ENCODE measurements at places on chromosomes 3 and 15. TPM values are rescaled to one million over a fixed set of nuclear protein-coding genes. Genes with fewer than 3 reads are reported as not detected.

The SYNPR gene
- not detected for total RNA-seq

The VEPH1 gene
- 12.2 TPM for total RNA-seq

GRCh38 chr3:15051531-15051930, 13.6 kb downstream of the MRPS25 start:
- DNase-seq: no peak

- no peak for DNase-seq
These were observed 21.3 kb upstream of the NR2F2 start for GRCh38 chr15:96309143-96309660.

DNA sequence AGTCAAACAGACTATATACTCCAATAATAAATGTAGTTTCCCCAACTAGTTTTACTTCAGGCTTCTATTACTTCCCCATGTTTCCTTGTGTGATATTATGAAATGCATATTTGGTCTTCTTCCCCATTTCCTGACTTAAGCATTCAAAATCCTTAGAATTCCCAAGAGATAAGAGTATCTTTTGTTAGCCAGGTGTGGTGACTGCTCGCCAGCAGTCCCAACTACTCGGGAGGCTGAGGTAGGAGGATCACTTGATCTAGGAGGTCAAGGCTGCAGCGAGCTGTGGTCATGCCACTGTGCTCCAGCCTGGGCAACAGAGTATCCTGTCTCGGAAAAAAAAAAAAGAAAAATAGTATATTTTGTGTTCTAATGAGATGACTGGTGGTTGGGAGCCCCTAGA, 72.7 kb upstream of the UBE2E2 start:
- DNase-seq: no peak

The ECE2 gene
- total RNA-seq: not detected

The REC114 gene
- total RNA-seq: not detected

DNA sequence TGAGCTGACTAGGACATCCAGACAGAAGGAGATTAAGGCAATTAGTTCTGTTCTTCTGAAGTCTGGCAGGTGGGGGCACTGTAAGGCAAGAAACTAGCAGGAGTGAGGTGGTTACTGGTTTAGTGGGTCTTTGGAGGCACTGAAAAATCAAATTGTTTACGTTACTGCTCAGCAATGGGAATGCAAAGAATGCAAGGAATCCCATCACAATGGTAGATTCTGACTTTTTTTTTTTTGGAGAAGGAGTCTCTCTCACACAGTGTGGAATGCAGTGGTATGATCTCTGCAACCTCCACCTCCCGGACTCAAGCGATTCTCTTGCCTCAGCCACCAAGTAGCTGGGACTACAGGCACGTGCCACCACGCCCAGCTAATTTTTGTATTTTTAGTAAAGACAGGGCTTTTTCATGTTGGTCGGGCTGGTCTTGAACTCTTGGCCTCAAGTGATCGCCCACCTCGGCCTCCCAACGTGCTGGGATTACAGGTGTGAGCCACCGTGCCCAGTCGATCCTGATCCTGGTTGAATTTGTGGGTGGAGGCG, 16.4 kb downstream of the FAM107A start:
- DNase-seq: no peak

DNA sequence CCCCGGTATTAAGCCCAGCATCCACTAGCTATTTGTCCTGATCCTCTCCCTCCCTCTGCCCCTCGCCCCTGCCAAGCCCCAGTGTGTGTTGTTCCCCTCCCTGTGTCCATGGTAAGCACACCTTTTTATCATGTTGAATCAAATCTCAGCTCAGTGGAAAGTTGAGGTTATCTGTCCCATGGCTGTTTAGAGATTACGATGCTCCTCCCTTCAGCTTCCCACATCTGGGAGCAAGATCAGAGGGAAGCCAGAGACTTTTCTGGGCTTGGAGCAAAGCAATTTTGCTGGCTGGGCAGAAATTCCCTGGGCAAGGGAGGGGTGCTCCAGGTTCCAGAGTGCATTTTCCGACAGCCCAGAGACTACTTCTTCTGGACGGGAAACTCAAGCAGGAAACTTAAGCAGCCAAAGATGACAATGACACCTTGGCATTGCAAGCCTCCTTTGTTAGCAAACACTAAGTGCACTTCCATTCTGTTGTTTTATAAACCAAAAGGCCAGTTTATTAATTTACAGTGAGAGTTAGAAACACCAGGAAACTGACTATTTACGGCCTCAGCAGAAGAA, 104.5 kb downstream of the MESD start:
- DNase-seq: no peak

DNA sequence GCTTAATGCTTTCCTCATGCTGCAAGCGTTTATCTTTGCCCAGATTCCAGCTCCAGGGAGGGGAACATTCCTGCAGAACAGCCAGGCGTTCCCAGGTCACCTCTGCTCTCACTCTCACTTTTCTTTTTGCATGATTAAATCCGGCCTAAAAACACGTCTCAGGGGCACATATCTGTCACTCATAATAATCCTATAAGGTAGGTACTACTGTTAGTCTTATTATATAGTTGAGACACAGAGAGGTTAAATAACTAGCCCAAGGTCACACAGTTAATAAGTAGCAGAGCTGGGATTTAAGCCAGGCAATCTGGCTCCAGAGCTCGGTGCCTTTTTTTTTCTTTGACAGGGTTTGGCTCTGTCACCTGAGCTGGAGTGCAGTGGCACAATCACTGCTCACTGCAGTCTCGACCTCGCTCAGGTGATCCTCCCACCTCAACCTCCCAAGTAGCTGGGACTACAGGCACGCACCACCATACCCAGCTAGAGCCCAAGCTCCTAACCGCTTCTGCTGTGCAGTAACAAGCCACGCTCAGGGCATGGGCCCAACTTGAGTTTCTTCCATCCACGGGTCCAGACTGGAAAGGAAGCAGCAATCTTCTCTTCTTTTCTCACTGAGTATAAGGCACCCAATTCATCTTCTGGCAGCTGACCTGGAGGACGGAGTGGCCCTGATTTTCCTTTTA, 96.5 kb downstream of the LIPC start:
- no peak for DNase-seq

The CLEC3B gene
- total RNA-seq: 61.8 TPM

The PLA2G4E gene
- total RNA-seq: not detected

DNA sequence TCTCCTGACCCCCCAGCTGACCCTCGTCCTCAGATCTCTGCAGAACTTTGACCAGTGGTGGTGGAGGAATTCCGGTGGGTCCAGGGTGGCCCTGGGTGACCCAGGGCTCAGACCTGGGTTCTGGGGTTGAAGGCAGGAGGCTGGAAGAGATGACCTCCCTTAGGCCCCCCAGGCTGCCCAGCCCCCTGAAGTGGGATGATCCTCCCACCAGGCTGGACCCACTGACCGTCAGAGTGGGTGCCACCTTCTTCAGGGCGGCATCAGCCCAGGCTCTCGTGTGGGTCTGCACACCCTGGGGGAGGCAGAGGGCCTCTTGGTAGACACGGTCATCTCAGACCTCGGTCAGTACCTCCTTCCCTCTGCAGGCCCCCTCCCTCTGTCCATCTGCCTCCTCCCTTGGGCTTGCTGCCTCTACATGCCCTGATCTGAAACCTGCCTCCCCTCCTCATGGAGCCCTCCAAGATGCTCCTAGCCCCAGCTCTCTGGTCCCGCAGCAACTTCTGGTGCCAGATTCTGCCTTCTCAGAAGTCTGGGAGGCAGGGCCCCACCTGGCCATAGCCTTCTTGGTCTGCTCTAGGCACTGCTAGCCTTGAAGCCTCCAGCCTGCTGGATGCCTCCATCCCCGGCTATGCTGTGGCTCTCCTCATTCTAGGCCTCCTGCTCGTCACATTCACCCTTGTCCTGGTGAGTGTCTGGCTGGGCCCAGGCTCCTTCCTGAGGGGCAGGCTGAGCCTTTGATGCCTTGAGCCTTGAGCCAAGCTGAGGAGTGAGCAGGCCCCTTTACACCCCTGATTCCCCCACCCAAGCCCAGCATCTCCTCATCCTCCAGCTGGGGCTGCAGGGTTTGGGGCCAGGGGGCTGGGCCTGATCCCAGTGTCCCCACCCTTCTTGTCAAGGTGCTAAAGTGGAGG, 49.1 kb upstream of the CSPG4 start:
- no peak for DNase-seq

DNA sequence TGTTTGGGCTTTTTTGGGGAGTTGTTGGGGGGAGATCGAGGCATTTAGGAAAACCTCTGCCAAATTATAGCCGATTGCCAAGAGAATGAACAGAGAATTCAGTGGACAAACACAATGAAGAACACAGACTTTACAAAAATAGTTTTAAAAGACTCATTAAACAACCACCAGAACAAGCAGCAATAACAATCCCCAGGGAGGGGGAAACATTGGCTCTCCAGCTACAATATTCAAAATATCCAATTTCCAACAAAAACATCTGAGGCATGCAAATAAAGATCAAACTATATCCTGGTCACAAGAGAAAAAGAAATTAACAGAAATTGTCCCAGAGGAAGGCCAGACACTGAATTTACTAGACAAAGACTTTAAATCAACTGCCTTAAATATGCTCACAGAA, 24.5 kb upstream of the ANKRD28 start:
- no peak for DNase-seq

The MLF1 gene
- total RNA-seq: 23.8 TPM

DNA sequence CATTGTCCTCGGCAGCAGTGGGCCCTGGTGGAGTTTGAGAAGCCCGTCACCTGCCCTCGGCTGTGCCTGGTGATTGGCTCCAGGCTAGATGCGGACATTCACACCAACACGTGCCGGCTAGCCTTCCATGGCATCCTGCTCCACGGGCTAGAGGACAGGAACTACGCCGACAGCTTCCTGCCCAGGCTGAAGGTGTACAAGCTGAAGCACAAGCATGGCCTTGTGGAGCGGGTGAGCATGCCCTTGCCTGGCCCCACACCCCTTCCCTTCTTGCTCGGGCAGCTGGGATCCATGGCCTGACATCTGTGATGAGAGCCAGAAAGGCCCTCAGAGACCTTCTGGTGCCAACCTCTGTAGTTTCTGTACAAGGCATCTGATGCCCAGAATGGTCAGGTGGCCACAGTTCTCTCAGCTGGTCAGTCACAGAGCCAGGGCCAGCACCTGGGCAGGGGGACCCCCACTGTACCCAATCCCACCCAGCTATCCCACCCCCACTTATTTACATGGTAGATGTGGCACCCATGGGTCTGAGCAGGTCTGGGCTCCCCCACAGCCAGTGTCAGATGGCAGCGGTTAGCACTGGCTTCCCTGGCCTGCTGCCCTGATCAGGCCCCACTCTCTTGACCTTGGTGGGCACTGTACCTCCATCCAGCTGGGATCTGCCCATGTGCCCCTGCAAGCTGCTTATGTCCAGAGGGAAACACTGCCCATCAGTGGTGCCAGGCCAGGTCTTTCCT, 124.9 kb downstream of the DNAJB8 start:
- no peak for DNase-seq

DNA sequence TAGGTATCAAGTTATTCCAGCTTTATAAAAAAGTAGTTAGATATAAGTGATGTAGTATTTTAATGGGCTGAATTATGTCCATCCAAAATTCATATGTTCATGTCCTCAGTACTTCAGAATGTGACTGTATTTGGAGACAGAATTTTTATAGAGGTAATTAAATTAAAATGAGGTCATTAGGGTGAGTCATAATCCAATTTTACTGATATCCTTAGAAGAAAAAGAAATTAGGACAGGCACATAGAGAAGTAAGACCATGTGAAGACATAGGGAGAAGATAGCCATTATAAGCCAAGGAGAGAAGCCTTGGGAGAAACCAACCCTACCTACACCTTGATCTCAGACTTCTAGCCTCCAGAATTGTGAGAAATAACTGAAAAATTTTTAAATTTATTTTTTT, 30.3 kb downstream of the RAP2B start:
- no peak for DNase-seq

The NUP210 gene
- 0.29 TPM for total RNA-seq

DNA sequence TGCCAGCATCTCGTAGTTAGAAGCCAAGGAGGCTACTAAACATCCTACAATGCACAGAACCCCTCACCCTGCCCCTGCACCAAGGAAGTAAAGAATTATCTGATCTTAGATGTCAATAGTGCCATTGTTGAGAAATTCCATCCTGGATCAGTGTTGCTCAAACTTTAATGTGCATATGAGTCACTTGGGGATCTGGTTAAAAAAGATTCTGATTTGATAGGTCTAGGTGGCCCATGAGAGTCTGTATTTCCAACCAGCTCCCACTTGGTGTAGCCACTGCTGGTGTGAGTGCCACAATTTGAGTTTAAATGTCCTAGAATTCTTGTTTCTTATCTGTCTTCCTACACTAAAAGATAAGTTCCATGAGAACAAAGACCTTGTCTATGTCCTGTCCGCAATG, 43.7 kb downstream of the TMEM45A start:
- DNase-seq: no peak

The XCR1 gene
- 0.15 TPM for total RNA-seq

DNA sequence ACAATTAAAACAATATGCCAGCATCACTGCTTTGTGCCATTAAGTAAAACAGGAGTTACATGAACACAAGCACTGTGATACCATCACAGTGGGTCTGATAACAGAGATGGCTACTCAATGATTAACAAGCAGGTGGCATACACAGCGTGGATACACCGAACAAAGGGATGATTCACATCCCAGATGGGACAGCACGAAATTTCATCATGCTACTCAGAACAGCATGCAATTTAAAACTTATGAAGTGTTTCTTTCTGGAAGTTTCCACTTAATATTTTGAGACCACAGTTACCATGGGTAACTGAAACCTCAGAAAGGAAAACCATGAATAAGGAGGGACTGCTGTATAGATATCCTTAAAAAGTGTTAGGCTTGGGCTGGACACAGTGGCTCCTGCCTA, 44.5 kb downstream of the SLC24A1 start:
- DNase-seq: no peak

The LRRN1 gene
- 0.29 TPM for total RNA-seq

DNA sequence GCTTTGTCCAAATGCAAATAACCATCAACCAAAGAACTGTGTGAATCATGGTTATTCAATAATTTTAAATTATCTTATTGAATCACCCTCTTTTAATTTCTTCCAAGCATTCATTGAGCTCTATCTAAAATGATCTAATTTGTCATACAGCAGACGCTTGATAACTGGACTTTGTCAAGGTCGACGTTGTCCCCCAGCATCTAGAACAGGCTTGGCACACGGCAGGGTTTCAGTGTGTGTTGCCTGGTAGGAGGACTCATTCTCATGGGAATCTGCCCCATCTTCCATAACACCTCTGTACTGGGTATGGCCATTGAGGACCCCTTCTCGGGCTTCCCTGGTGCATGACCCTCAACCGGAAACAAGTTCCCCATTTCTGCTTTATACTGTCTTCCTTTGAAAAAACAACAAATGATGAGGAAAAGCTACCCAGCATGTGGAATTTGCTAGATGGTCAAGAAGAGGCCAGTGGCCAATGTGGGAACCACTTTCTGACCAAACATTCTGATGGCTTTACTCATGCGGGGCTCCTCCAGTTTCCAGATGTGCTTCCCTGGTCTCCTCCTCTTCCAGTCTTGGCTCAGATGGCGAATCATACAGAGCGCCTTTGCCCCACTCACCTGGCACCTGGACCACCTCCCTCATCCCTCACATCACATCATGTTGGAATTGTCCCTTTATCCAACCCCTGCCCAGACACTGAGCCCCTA, 41.7 kb upstream of the SEC22A start:
- no peak for DNase-seq

DNA sequence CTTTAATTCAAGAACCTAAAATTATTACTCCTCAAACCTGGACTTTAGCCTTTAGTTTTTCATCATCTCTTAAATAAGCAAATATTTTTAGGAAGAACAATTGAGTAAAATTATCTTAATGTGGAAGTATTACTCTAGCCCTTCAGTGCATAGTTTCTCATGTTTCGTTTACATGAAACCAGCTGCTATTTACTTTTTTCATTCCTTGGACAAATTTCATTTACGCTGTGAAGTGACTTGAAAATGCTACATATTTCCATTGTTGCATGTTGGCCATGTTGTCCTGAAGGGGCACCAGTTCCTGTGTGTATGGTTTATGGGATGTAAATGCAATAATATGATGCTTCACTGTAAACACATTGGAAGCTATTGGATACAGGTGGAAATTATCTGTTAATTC, 49.9 kb downstream of the SLC25A26 start:
- no peak for DNase-seq
